ENCODE measurements at places on chromosomes 4 and X.

DNA sequence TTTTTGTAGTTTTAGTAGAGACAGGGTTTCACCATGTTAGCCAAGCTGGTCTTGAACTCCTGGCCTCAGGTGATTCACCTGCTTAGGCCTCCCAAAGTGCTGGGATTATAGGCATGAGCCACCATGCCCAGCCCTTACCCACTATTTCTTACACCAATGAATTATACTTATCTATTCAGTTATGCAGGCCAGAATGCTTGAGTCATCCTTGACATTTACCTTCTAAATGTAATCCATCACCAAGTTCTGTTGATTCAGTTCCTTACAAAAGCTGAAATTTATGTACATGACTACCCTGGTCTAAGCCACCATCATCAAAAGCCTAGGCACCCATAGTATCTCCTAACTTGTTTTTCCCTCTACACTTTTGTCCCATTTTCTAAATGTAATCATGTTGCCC, 585.7 kb downstream of the IL15 start:
- no peak for DNase-seq

DNA sequence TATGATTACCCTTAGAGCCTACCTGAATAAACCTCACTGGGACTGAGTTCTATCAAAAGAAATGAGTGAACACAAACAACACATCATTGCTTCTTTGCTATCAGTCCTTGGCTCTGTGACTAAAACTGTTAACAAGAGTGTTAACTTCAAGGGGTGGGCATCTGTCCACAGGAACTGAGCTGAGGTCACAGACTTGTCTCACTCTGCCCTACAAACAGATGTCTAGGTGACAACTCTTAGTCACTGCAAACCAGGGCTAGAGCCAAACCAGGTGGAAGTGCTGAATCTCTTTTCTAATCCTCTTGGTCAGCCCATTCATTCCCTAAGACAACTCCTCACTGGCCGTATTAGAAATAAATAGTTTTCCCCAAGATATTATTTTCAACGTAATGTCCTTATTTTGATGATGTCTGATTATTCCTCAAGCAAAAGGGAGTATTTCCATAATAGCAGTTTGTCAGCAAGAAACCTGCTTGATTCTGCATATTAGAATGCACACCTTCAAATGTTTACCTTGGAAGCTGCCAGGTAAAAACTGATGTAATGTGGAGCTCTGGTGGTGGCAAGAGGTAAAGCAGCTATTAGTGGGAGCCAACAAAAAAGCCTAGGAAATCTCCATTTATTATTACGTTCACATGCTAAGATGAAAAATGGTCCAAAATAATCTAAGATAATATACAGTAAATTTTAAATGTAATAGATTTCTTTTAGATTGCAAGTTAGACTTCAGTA, 4.0 kb downstream of the COL25A1 start:
- DNase-seq: no peak

DNA sequence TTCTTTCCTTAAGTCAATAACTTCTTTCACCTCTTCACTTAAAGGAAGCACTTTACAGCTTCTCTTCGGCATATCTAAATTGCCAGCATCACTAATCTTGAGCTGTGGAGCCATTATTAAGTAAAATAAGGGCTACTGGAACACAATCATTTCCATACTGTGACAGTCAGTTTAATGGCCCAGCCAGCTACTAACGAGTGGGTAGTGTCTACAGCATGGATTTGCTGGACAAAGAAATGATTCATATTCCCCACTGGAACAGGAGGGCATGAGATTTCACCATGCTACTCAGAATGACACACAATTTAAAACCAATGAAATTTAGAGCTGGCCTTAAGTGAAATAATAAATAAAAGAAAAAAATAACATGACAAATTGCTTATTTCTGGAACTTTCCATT, 72.1 kb downstream of the DDIT4L start:
- DNase-seq: no peak

DNA sequence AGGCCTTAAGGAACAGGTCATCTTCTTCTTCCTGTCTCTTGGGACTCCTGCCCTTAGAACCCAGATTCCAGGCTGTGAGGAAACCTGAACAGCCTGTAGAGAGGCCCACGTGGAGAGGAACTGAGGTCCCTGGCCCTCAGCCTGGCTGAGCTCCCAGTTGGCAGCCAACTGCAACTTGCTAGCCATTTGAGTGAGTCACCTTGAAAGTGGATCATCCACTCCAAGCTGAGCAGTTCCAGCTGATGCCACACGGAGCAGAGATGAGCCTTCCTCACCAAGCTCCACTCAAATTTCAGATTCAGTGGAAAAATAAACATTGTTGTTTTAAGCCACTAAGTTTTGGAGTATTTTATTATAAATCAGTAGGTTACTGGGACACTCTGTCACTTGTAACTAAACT, 392.5 kb downstream of the BCOR start:
- DNase-seq: no peak

- DNase-seq: no peak
These were observed 341.7 kb downstream of the PPP3CA start for GRCh38 chr4:101005659-101006058.
